ENCODE measurements at places on chromosomes 7 and 10.

DNA sequence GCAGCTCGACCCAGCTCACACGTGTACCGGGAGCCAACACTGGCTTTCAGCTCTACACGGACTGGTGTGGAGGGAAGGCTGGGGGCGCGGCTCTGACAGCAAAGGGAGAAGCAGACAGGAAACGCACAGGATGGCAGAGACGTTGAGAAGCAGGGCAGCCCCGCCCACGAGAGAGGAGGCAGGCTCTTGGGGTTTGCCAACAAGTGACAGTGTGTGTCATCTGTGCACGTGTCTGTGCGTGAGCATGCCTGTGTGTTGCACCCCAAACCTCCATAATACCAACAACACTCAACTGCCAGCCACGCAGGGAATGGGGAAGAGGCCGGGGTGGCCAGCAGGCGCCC lies 64.4 kb upstream of the PDGFA start:
- DNase-seq = peak; percentile 89

GRCh38 chr10:17659365-17659764 lies 15.4 kb downstream of the STAM start:
- no peak for DNase-seq

- no peak for DNase-seq
These were observed 5.8 kb downstream of the VSIR start for GRCh38 chr10:71767420-71768035.

- no peak for DNase-seq
These were observed 63.4 kb downstream of the DIP2C start for GRCh38 chr10:625751-626711.

DNA sequence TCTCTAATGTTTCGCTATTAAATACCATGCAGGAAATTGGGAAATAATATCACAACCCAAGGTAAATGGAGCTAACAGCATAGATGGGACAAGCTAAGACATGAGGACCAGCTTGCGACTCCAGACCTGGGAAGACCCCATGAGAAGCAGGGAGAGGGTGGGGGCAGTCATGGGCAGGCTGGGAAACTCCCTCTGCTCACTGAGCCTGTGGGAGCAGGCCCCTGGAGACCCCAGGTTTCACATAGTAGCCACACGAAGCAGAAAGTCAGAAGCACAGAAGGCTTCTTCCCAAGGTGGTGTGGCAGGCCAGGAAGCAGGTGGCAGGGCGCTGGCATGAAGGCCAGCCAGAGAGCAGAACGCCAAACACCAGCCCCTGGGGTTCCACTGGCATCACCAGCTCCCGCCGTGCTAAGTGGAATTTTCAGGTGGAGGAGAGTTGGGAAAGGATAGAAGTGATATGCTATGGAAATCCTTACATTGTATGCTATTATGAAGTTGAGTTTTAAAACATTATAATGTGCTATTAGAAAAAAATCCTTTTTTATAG lies 99.9 kb upstream of the RNF32 start:
- no peak for DNase-seq

DNA sequence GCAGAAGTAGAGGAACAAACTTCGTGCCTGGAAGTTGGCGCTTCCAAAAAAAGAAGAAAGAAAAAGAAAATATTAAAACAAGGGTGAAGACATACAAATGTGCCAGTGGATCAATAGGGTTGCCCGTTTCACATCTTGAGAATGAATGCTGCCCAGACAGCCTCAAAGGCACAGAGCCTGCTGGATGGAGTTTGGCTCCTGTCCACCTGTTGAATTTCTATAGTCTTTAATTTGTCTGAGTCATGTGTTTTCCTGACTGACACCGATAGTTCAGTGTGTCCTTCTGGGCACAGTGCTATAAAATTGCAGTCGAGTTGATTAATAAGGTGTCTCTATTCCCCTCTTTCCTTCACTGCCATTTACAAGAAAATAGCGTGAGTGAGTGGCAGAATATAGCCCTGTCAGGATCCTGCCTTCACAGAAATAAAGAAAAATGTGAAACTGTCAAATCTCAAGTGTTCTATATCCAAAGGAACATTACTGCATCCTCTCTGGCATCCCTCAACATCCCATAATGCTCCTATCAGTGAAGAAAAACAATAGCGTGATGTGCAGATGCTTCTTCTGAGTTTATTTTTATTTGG lies 471.3 kb upstream of the AUTS2 start:
- no peak for DNase-seq

DNA sequence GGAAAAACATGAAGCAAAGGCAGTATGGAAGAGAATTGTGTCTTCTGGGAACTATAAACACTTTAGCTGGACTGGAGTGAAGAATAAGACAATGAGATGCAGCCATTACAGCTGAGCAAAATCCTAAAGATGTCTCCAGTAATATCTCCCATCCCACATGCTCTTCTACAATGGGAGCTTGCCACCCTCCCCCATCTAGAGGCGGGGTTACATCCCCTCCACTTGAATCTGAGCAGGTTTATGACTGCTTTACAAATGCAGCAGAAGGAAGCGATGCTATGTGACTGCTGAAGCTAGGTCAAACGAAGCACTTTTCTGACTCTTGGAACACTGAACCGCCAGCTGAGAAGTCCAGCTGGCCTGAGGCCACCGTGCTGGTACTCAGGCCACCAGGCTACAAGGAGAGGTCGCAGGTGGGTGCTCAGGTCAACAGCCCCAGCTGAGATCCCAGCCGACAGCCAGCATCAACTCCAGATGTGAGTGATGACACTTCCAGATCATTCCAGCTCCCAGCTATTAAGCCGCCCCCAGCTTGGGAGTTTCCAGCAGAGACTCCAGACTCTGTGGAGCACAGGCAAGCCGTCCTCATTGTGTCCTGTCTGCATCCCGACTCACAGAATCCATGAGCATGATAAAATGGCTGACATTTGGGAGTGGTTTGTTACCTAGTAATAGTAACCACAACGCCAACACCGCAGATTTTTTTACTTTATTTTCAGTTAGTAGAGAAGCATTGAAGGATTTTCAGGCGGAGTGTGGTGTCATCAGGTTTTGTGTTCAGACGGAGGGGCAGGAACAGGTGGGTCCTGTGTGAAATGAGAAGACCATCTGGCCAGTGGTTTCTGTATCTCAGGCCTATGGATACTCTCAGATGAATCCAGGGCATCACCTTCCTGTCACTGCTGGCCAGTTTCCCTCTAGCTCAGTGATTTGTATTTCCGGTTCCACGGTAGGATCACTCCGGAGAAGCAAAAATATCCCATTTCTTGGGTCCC lies 89.3 kb downstream of the NPY start:
- DNase-seq = no peak

DNA sequence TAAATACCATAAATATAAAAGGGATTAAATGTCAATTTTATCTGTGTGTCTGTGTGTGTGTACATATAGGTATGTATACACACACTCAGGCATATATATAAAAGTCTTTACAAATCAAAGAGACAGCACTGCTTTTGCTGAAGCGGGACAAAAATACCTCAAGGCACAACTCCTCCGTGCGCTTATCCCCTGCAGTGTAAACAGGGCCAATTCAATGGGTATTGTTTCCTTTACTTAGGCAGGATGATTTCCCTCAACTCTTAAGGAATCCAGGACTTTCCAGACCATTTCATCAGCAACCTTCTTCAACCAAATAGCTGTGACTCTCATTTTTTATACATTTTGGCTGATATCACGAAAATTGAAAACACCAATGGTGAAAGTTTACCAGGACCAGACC lies 227.7 kb downstream of the CRPPA start:
- DNase-seq = no peak

- no peak for DNase-seq
These were observed 132.3 kb upstream of the TBX20 start for GRCh38 chr7:35386082-35386815.

- no peak for DNase-seq
These were observed 105.3 kb downstream of the PLXDC2 start for GRCh38 chr10:19921300-19922140.

GRCh38 chr10:98226508-98227144 lies 41.4 kb downstream of the LOXL4 start:
- DNase-seq = no peak

GRCh38 chr10:22252224-22252800 lies 34.5 kb upstream of the EBLN1 start:
- peak; percentile 65 for DNase-seq

GRCh38 chr10:33418301-33418700 lies 83.8 kb upstream of the NRP1 start:
- no peak for DNase-seq

GRCh38 chr7:1004018-1004852 lies 21.3 kb downstream of the CYP2W1 start:
- DNase-seq = no peak

GRCh38 chr10:55837273-55837672 lies 523.8 kb downstream of the ZWINT start:
- no peak for DNase-seq

DNA sequence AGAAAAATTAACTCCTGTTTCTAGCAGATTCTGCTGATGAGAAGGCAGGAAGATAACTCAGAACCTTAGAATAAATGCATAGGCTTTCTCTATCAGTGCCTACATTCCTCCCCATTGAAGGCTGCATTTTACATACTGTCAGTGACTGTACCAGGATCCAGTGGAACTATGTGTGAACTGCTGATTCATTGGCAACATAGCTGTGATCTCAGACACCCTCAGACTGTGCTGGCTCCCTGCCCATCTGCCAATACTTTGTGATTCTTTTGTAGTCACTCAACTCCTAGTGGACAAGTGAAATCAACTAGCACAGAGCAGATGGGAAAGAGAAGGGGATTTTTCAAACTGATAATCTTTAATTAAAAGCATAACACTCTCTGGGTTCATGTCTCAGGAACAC lies 375.8 kb downstream of the MDFIC start:
- no peak for DNase-seq

DNA sequence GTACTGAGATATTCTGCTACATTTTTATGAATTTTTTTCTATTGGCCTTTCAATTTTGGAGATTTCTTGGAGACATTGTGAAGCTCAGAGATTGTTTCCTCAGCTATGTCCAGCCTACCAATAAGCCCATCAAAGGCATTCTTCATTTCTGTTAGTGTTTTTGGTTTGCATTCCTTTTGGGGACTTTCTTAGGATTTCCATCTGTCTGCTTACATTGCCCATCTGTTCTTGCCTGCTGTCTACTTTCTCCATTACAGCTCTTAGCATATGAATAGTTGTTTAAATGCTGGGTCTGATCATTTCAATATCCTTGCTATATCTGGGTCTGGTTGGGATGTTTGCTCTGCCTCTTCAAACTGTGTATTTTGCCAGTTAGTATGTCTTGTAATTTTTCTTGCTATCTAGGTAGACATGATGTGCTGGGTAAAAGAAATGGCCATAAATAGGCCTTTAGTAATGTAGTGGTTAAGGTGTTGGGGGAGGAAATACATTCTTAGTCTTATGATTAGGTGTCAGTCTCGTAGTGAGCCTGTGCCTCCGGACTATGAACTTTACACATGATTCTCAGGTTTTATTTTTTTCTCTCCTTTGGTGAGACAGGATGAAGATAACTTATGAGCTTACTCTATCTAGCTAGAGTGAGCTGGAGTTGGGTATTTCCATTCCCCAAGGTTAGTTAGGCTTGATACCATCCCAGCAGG lies 32.6 kb upstream of the NME8 start:
- no peak for DNase-seq

DNA sequence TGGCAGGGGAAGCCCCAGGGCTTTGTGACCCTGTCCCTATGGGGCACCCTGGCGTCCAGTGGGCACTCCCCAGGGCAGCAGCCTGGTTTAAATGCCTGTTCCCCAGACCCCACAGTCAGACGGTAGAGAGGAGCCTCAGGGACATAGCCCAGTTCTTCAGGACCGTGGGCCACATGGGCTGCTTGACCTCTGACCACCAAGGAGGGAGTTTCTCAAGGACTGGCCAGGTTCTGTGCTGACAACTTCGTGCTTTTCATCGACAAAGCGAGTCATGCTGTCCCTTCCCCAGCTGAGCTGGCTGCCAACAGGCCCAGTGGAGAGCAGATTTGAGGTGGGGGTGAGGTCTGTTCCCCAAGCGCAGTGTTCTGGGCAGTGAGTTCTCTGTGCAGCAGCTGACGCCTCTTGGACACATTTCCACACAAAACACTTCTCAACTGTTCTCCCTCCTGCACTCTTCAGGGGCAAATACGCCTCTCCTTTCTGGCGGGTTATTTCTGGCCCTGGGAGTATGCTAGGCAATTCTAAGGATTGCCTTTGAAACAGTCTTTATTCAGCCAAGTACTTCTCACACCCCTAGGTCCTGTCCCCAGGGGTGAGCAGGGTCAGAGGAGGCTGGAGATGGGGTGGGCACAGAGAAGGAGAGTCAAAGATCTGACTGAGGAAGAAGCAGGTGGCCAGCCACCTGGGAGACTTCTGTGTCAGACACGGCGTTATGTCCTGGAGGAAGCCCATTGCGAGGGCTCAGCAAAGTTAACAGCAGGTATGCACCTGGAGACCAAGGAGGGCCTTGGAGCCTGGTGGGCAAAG lies 57.3 kb upstream of the CAMK2B start:
- DNase-seq = no peak

DNA sequence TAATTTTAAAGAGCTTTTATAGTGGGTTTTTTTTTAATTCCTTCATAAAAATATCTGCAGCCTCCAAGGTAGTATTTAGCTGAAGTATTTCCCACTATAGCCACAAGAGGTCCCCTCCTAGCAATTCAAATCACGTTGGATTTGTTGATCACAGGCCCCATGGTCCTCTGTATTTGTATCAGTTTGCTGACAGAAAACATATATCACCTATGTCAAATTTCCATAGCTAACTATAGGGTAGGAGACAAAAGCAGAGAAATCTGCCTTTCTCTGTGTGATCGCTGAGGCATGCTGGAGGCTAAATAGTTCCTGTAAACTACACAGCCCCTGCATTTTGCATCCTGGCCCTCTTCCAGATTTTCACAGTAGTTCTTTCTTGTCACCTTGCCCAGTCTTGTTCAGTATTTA lies 1.7 kb upstream of the CTNNA3 start:
- peak; percentile 22 for DNase-seq

- DNase-seq = no peak
These were observed 202.8 kb downstream of the EMX2 start for GRCh38 chr10:117745301-117745700.

DNA sequence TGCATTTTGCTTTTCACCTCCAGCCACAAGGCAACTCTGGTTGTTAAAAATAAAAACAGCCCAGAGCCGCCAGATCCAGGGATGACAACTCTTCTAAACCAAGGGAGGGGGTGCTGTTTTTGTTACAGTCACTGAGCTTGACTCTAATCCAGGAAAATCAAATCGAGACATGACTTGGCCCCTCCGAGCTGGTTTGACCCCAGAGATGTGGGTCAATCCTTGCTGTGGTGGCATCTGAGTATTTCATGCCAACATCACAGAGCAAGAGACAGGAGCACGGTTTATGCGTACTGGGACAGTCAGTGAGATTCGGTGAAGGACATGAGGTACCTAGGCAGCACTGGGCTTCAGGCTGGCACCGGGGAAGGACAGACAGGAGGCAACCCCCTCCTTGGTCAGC lies 88.8 kb upstream of the ZMIZ1 start:
- DNase-seq = no peak

All from T-cell (primary cell).